ENCODE measurements at places on chromosomes 7 and 10.

DNA sequence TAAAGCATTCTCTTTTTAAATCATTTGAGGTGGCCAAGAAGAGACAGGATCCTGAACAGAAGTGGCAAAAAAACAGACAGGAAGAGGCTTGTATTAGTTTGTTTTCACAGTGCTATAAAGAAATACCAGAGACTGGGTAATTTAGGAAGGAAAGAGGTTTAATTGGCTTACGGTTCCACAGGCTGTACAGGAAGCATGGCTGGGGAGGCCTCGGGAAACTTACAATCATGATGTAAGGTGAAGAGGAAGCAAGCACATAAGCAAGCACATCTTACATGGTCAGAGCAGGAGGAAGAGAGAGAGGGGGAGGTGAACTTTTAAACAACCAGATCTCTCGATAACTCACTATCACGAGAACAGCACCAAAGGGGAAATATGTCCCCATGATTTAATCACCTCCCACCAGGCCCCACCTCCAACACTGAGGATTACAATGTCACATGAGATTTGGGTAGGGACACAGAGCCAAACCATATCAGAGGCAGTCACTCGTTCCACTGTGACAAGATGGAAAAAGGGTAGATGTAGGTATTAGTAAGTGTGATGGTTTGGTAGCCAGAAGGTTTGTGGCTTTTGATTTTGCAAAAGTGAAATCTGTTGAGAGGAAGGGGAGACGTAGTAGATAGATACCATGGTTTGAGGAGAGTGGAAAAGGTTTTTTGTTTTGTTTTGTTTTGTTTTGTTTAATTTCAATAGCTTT is 5.1 kb downstream of the MSRB2 start:
- DNase-seq: no peak

GRCh38 chr10:78588194-78588811 is 480.5 kb upstream of the ZMIZ1 start:
- DNase-seq: no peak

DNA sequence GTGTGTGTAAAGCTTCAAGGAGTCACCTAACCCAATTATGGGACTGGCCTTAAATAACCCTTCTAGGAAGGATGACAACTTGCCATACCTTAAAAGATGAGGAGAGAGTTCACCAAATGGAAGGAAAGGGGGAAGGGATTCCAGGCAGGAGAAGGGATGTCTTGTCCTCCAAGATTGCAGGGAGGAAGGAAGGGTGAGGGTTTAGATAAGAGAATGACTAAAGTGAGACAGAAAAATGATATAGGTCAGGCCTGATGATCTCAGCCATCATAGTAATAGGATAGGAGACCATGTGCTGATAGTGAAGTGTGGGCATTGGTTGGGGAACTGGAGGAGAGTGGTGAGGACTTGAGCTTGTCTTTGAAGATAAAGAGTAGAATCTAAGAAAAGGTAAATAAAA is 7.7 kb upstream of the TMEM26 start:
- DNase-seq: no peak

DNA sequence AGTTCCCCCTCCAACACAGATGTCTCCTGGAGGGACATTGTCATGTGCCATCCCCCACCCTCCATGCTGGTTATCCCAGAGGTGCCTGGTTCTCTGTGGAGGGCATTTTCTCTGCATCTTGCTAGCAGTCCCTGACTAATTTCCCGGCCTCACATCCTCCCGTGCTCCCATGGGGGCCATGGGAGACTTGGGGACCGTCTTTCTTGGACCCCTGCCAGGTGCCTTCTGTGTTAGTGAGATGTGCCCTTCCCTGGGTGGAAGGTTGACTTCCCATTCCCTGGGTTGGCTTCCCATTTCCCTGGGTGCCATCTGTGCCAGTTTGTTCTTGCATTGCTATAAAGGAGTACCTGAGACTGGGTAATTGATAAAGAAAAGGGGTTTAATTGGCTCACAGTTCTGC is 22.5 kb upstream of the GNA12 start:
- DNase-seq: no peak

- no peak for DNase-seq
Measured at GRCh38 chr7:106175507-106175906, 63.4 kb upstream of the SYPL1 start.

Measured in NCI-H2081 treated with DMSO at 0.1 percent for 48 hours (cell line).